ENCODE measurements at places on chromosomes 5 and 9.

DNA sequence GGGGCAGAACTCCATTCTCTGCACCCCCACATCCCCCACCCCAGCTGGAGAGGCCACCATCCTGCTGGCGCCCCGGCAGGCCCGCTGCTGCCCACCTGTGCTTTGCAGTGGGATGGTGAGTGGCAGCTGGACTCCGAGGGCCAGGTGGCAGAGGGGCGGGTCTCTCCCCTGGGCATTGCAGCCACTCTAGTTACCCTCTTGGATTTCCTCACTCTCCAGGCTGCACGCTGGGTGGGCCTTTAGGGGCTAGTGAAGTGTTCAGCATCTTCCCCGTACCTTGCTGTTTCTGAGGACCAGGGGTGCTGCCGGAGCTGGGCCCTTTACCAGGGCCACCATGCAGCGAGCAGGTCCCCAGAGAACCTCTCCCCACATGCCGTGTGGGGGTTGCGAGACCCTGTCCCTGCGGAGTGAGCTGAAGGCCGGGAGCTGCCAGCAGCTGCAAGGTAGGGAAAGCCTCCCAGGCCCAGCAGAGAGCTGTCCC, 88.4 kb upstream of the SH3PXD2B start:
- DNase-seq: no peak

DNA sequence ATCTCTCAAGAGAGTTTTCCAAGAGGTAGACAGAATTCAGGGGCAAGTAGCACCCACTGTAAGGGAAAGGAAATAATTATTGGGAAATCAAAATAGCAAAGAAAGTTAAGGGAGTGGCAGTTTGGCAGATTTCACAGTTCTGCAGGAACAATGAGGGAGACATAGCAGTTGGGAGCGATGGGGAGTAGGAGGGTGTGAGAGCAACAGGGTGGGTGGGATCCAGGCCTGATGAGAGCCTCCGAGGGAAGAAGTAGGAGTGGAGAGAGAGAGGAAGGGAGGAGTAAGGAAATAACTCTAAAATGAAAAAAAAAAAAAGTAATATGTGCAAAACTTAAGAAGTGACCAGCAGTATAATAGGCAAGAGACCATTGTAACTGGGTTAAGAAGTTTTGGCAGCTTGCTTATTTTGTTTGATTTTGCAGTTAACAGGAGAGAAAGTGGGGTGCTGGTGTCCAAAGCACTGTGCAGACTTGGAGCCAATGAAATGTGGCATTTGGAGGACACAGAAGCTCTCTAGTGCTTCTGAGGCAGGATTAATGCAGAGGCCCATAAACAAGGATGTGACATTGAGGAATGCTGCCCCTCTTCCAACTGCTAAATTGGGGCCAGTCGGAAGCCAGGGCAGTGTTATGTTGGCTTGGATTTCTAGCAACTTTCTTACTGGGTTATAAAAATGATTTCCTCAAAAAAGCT, 10.2 kb downstream of the TNFAIP8 start:
- no peak for DNase-seq

- no peak for DNase-seq
These were observed 199.3 kb downstream of the TTLL11 start for GRCh38 chr9:121893786-121894185.

DNA sequence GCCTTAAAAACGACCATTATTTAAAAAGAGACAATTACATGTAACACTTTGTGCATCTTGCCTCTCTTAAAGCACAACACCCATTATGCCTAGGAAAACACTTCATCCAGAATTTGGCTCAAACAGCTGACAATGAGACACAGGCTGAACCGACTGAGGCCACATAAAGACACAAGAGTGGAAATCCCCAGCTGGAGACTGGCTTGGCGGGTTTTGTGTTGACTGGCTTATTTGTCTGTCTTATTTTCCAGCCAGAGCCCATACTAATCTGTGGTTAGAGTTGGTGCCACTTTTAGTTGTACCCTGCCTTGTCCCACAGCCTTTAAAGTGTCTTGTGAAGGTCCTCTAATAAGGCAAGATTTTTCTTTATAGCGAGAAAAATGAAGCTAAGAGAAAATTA, 21.2 kb downstream of the TRIM14 start:
- no peak for DNase-seq

DNA sequence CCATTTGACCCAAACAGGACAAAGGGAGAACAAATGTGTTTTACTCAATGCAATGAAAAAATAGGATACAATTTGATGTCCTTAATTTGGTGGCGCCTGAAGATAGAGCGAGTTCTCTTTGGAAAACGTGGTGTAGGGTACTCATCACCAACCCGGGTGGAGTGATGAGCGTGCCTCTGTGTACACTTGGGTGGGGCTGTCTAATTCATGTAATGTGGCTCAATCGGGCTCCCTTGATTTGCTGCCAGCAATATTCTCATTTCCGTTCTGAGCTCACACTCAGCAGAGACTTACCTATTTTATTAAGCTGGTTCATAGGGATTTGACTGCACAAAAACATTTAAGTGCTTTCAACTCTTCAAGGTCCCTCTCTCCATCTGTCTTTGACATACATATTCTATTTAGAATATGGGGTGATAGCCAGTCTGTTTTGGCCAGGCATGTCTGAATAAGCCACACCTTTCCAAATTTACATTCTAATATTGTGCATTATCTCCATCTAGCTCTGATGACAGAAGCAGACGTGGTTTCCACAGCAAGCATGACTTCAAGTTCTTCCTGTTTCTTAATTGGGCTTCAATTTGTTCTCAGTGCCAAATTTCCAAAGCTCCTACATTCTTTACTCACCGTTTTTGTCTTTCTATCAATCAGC, 162.5 kb downstream of the IRX2 start:
- no peak for DNase-seq

DNA sequence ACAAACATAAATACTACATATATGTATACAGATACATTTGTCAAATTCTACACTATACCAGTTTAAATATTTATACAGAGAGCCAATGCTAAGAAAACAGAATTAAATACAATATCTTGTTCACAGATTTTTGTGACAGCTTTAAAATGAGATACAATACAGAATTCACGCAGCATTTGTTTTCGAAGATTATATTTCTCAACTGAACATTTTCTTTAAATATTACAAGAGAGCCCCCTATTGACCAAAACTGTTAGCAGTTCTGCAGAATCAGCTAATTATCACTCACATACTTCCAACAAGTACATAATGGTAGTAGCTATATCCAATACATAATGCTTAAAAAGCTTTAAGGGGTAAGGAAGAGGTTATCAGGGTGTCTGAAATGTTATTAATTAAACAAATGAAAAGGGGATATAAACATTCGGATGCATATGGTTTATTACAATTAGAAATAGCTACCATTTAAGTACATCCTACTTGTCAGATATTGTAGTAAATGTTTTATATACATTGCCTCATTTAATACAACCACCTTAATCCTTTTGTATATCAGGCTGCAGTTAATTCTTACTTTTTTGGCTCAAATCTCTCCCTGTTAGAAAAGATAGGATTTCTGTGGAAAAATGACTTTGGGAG, 31.7 kb downstream of the ZDHHC21 start:
- DNase-seq: peak; percentile 18

- DNase-seq: no peak
These were observed 3.4 kb downstream of the DPM2 start for GRCh38 chr9:127934248-127934647.

GRCh38 chr9:110047955-110048402, 160.0 kb downstream of the C9orf152 start:
- DNase-seq: peak; percentile 34

GRCh38 chr5:145975361-145976066, 39.1 kb downstream of the SH3RF2 start:
- DNase-seq: no peak

DNA sequence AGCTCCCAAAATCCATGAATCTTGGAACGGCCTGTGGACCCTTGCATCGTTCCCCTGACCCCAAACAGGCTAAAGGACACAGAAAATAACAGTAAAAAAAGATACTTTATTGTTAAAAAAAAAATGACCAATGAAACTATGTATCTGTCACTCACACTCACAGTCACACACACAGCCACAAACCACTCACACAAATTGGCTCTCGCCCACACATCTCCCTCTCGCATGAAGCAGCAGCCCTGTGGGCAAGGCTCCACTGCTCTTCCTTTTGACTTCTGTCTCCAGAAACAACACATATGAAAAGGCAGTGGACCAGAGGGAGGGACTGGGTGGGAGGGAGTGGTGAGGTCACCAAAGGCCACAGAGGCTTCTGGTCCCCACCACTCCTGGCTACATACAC, 56.6 kb downstream of the SLC36A1 start:
- no peak for DNase-seq

GRCh38 chr5:147857302-147858129, 21.0 kb upstream of the SCGB3A2 start:
- DNase-seq: peak; percentile 14

GRCh38 chr5:159902444-159903121, 13.7 kb upstream of the ADRA1B start:
- DNase-seq: no peak

DNA sequence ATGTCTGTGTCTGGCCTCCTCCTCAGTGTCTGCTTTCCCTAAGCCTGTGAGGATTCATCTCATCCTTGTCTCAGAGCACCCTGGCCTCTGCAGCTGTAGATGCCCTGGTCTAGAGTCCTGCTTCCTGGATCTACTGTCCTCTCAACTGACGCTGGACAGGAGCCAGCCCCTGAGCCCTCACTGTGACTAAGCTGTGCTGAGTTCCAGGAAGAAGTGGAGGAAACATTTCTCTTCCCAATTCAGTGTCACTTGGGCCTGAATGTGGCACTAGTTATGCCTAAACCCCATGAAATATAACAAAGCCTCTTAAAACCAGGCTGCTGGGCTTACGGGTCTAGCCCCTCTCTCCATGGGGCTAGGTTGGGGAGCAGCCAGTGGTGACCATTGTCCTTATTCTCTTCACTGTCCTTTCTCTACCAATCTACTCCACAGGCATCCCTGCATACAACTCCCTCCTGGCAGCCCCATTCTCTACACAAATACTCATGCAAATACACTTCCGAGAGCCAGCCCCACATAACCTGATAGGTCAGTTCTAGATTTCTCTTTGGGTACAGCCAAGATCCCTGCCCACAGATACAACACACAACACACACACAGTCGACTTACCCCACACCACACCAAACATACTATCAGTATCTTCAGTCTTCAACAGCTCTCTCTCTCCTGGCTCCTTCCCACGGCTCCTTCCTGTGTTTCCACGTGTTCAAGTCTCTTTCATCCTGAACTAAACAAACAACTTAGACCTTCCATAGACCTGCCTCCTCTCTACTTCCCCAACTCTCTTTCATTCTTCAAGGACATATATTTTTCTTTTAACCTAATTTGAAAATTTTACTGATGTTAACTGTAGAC, 220.8 kb downstream of the SNX18 start:
- DNase-seq: no peak

GRCh38 chr5:82523633-82524032, 245.5 kb upstream of the RPS23 start:
- DNase-seq: no peak

DNA sequence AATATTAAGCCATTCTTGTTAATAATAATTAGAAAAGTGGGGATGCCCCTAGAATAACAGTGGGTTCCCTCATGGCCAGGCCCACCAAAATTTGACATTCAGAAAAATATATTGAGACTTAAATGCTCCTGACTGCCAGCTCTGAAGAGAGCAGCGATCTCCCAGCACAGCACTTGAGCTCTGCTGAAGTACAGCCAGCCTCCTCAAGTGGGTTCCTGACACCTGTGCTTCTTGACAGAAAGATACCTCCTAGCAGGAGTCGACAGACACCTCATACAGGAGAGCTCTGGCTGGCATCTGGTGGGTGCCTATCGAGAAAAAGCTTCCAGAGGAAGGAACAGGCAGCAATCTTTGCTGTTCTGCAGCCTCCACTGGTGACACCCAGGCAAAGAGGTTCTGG, 261.5 kb downstream of the DTWD2 start:
- DNase-seq: no peak

GRCh38 chr5:30933599-30933998, 259.9 kb upstream of the CDH6 start:
- DNase-seq: no peak

DNA sequence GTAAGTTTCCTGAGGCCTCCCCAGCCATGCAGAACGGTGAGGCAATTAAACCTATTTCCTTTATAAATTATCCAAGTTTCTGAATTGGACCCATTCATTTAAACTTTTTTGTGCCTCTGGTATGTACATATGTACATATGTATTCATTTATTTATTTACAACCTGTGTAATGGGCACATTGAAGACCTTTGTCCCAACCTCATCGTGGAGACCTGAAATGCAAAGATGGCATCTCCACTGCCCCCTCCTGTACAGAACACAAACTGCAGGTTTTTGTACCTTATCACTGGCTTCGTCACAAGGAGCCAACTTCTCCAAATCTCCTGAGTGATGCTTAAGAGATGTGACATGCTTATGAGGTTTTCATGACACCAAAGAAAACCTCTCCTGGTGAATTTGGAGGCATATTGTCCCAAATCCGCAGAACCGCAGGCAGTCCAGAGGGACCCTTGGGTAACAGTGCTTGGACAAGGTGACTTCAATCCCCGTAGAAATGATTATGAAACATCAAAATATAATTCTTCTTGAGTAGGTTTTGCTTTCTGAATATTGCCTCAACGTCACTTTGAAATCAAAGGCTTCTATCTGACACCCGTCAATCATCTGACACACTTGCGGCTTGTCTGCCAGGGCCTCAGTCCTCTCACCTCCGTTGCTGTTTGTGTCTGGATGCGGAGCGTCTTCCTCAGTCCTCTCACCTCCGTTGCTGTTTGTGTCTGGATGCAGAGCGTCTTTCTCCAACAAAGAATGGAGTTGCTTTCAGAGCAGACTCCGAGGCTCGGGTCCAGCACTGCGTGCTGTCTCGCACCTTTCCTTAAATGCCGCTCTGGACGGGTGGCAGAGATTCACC, 135.0 kb upstream of the IRX4 start:
- DNase-seq: peak; percentile 5

- DNase-seq: no peak
These were observed 2.5 kb downstream of the SH3PXD2B start for GRCh38 chr5:172451771-172452197.

- DNase-seq: no peak
These were observed 18.5 kb downstream of the OR2V1 start for GRCh38 chr5:181112476-181112875.

DNA sequence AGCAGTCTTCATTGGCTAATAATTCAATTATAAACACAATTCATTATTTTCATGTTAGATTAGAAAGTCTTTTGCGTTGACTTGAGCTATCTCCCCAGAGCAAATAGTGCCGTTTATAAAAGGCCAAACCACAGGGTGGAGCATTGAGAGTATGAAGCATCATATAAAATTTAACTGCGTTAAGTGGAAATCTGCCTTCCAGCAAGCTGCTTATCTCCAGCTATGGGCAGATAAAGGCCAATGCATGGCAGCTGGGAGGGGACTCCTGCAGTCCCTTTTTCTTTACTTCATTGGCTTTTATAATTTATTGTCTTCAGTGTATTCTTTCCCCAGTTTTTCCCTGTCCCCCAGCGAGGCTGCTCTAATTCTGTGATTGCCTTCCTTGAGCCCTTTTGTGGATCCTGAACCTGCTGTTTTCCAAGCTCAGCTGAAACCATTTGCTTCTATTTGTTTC, 113.7 kb downstream of the TMEM232 start:
- no peak for DNase-seq
